ENCODE measurements at places on chromosomes 12 and 14.

GRCh38 chr12:44385964-44386363 is 490.2 kb downstream of the NELL2 start:
- no peak for DNase-seq

- DNase-seq = no peak
These were observed 16.5 kb upstream of the HNF1A start for GRCh38 chr12:120961604-120962531.

DNA sequence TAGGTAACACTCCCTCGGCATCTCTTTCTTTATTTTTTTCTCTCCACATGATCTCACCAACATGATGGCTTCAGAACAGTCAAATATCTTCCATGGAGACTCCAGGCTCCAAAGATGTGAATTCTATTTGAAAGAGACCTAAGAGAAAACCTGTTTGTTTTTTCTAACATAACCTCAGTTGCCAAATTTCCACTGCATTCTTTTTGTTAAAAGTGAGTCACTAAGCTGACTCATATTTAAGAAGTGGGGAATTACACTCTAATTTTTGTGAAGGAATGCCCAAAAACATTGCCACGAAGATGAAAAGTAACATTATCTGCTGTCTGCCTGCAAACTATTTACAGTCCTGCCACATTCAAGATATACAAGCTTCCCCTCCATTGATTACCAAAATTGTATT is 1337.6 kb downstream of the LRFN5 start:
- DNase-seq = no peak

- DNase-seq = no peak
These were observed 74.6 kb upstream of the BCL11B start for GRCh38 chr14:99346470-99347080.

DNA sequence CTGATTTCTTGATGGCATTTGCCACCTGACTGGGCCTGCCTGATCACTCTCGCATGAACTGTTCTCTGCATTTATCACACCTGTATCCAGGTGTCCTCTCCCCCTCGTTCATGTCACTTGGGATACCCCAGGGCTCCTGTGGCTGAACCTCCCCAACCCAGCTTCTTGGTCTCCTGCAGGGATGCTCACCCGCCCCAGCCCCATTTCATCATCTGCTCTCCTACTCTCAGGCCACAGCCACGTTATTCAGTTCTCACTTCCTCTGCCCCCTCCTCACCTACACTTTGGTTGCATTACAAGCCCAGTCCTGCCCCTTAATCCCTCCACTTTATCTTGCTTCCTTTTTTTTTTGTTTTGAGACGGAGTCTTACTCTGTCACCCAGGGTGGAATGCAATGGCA is 35.5 kb downstream of the TMBIM6 start:
- no peak for DNase-seq

Data from memory B cell (primary cell).